Effector CD4-positive, alpha-beta T cell (primary cell): ENCODE measurements at places on chromosomes 3 and 15.
A peak's percentile ranks its signal among the peaks of the same experiment; 100 is the strongest.

- DNase-seq = no peak
Measured at GRCh38 chr3:42764561-42765295, 8.3 kb downstream of the CCDC13 start.

DNA sequence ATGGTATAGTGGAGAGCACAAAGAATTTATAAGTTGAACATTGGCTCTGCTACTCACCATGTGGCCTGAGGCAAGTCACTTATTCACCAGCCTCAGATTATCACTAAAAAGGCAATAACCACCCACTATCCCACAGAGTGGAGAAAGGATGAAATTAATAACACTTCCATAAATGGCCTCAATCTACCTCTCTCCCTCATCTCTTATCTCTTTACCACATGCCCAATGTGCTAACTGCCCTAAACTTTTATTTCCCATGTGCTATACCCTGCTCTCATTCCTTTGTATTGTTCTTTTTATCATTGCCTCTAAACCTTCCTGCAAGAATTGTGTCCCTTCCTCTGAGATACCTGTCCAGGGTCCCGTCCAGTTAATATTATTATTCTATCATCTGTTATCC, 26.0 kb downstream of the SLC12A6 start:
- DNase-seq = no peak

- DNase-seq = no peak
Measured at GRCh38 chr3:63679186-63679585, 26.7 kb downstream of the SNTN start.

DNA sequence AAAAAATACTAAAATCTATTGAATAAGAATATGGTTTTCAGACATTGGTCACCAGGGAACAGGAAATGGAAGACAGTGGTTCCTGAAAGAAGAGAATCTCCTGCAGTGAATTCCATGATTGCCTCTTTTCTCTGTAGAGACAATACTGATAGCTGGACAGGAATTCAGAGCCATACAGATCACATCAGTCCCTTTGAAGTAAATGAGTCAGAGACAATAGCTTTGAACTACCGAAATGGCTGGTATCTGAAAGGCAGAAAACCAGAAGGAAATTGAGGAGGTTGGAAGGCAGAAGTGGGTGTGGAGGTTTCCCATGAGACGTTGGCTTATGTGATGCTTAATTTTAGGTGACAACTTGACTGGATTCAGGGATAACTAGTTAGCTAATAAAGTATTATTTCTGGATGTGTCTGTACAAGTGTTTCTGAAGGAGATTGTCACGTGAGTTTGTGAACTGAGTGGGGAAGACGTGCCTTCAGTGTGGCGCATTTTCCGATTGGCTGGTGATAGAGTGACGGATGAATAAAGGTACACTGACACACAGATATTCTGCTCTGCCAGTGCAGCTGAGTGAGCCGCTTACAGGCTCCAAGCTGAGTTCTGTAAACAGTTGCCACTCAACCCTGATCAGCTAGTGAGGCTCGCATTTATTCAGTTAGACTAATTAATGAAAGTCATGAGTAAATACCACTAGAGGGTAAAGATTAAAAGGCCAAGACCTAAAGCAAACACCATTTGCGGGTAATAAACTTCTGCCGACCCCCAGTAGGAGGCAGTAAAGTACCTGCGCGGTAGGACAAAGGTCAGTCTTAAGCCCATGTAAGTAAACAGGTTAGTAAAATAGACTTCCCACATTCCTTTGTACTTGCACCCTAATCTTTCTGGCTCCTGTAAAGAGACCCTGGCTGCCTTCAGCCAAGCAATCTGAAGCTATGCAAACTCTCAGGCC, 1298.6 kb downstream of the SI start:
- no peak for DNase-seq

DNA sequence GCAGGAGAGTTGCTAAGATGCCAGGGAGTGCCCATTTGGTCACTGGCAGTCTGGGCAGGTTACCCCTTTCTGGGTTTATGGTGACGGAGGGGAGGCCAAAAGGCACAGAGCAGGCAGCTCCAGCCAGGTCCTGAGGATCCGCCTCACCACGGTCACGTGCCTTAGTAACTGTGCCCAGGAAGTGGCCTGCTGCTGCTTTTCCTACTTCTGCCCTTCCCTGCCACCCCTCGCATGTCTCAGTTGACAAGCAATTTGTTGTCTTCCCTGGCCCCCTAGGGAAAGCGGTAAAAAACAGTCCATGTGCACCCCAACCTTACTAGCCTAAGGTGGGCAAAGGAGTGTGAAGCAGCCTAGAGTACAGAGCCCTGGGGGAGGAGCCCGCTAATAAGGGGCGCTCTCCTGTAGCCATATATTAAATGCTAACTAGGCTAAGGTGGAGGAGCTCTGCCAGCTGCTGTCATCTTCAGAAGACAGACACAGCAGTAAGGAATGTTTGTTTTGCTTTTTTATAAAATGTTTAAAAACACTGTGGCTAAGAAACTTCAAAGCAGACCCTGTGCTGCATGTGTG, 9.1 kb upstream of the LIPH start:
- no peak for DNase-seq

DNA sequence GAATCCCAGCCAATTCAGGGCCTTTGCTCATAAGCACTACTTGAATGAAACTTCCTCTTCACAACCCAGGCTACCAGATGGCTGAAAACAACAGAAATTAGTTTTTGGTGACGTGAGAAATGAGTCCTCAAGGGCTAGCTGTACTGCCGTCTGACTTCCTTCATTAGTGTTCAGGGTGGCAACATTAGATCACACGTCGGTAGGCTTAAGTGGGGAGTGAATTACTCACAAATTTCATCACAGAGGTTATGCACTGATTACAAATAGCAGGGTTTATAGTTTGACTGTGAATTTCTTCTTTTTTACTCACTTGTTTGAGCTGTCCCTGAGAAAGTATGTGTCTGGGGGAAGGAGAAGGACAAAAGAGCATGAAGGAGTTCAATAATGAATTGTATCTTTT, 397.2 kb downstream of the GAP43 start:
- DNase-seq = no peak

- DNase-seq = no peak
Measured at GRCh38 chr3:77038930-77039605, 831 bp upstream of the ROBO2 start.

DNA sequence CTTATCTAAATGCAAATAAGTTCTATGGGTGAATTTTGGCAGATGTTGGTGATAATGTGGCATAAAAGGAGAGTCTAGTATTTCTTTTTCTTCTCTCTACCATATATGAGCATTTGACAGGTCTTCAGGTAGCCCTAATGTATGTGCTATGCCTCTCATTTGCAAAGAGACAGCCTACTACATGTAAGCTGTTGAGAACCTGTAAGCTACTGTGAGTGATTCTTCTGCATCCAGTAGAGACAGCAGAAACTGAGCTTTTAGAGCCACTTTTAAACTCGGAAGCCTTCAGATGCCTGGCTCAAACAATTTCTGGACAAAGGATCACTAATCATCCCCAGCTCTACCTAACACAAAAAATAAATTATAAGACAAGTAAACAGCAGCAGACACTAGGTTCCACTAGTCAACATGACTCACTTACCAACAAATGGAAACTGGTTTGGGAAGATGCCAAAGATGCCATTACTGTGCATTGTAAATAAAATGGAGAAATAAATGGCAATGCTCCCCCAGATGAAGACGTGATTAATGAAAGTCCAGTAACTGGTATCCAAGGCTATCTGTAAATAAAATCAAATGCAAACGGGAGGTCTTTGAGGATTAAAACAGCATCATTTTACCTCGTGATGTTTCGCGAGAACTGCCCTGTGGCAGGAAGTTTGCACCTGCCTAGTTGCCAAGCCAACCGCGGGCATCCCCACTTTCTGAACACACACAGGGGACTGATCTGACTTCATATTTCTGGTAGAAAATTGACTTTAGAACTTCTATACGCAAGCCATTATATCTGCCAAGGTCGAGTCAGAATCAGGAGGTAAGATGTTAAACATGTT, 245.3 kb downstream of the DTWD1 start:
- DNase-seq = no peak

DNA sequence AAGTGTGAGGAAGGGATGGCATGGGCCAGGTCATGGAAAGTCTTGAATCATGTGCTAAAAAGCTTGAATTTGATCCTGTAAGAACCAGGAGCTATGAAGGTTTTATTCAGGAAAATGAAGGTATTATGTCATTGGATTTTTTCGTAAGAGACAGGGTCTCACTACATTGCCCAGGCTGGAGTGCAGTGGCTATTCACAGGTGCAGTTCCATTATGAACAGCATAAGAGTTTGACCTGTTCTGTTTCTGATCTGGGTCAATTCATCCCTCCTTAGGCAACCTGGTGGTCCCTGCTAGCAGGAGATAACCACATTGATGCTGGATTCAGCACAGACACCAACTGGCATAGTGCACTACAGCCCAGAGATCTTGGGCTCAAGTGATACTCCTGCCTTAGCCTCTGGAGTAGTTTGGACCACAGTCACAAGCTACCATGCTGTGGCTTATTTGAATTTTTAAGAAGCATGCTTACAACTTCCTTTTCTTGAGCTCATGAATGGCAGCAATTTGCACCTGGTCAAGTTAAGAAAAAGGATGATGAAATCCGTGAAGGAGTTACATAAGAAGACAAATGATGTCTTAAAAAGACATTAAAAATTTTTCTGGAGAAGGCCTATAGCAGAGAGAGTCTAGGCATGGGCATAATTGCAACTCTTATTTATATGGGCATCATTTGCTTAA, 79.1 kb downstream of the CADPS start:
- no peak for DNase-seq

- no peak for DNase-seq
Measured at GRCh38 chr3:192608726-192609600, 118.4 kb downstream of the FGF12 start.

GRCh38 chr15:91265416-91265940, 165.4 kb downstream of the SV2B start:
- no peak for DNase-seq

DNA sequence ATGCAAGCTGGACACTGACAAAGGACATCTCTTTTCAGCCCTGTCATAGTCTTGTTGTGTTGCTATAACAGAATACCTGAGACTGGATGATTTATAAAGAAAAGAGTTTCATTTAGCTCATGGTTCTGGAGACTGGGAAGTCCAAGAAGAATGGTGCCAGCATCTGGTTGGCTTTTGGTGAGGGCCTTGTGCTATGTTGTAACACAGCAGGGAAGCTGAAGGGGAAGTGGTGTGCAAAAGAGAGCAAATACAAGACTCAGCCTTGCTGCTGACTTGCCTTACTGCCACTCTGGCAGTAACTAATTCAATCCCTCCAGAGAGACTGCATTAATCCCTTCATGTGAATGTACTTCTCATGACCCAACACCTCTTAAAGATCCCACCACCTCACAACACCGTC, 356.3 kb upstream of the PROK2 start:
- DNase-seq = no peak

DNA sequence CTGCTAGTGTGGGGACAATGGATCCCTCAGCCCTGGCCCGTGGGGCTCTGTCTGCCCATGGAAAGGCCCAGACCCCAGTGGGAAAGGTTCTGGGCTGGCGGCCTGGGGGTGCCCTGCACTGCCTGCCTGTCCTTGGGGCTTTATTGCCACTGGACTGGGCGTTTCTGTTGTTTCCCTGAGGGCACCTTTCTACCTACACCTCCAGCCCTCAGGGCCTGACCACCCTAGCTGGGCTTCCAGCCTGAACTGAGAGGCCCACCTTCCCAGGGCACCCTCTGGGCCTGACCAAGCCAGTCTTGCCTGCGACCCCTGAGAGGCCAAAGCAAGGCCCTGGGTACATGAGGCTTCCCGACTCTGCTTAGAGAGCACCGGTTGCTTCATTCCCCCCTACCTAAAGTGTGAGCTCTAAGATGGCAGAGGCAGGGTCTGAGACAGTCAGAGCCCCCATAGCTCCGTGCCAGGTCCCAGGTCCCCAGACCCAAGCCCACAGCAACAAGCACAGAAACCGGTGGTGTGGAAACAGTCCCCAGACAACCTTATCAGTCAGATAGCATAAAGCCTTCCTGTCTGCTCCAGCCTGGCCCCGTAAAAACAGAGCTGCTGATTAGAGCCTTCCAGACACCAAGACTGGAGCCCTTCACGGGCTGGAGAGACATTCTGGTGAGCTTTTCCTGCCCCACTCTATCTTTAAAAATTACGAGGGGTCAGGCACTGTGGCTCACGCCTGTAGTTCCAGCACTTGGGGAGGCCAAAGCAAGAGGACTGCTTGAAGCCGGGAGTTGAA, 102.8 kb downstream of the CHSY1 start:
- no peak for DNase-seq

GRCh38 chr15:80580106-80580505, 115.0 kb upstream of the ABHD17C start:
- no peak for DNase-seq

DNA sequence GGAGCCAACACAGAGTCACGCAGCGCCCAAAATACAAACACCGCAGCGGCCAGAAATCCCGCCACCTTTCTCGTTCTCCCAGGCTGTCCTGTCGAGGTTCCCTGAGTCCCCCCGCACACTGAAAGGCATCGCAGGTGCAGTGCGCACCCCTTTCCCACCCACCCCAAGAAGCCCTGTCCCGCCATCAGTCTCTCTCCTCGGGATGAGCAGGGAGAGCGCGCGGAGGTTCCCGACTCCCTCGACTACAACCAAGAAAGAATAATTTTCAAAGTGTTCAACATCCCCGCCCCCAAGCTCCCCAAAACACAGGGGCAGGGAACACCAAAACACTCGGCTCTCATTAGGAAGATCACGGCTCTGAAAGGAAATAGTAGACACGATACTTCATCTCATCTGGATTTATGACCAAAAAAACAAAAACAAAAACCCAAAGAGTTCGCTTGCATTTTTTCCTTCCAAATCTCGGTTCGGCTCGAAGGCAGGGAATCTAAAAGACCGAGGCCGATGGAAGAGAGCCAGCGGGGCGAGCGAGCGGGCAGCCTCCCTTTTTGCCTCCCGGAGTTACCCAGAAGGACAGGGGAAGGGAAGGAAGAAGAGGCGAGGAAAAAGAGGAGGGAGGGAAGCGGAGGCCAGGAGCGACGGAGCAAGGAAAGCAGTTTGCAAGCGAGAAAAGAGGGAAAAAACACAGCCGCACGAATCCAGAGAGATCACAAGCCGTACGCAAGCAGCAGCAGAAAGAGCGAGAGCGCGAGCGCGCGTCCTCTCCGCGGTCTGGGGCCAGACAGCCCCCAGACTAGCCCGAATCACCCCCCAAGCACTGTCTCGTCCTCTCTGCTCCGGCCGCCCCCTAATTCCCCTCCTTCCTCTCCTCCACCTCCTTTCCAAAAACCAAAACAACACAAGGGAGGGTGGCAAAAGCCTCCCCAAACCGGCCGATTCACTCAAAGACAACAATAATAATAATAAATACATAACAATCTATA, 808 bp downstream of the BCL6 start:
- peak; percentile 44 for DNase-seq

DNA sequence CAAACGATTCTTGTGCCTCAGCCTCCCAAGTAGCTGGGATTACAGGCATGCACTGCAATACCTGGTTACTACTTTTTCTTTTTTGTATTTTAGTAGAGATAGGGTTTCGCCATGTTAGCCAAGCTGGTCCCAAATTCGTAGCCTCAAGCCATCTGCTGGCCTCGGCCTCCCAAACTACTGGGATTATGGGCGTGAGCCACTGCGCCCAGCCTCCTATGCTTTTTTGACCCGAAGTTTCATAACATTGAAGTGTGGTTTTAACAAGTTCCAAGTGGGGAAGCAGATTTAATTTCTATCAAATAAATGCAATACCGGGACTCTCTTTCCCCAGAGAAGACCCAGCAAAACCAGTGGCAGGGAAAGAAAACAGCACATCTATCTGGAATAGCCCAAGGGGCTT, 13.7 kb downstream of the SH3BP5 start:
- no peak for DNase-seq
